ENCODE measurements at places on chromosomes 13 and 19.
A peak's percentile ranks its signal among the peaks of the same experiment; 100 is the strongest.

DNA sequence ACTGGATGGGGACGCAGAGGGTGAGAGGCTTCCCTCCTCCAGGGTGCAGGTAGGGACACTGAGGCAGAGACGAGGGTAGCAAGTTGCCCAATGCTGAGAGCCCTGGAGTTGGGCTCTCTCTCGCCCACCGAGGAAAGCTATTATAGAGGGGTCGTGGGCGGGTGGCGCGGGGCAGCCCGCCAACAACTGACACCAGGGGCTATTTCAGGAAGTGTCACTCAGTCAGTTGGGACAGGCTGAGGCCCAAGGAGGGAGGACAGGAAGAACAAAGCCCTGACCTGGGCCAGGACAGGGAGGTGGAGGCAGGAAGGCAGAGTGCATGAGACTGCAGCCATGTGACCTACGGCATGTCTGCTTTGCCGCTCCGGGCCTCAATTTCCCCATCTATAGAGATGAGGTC, 29.9 kb downstream of the TINCR start:
- no peaks in the 10 kb centered on the region for H3K36me3 ChIP-seq
- H3K27ac ChIP-seq = no peak overlapping the region
- H3K4me3 ChIP-seq = no peak overlapping the region
- H3K4me1 ChIP-seq = no peaks in the 10 kb centered on the region
- DNase-seq = no peak
- peaks cover 55% of the 10 kb centered on the region for H3K27me3 ChIP-seq

DNA sequence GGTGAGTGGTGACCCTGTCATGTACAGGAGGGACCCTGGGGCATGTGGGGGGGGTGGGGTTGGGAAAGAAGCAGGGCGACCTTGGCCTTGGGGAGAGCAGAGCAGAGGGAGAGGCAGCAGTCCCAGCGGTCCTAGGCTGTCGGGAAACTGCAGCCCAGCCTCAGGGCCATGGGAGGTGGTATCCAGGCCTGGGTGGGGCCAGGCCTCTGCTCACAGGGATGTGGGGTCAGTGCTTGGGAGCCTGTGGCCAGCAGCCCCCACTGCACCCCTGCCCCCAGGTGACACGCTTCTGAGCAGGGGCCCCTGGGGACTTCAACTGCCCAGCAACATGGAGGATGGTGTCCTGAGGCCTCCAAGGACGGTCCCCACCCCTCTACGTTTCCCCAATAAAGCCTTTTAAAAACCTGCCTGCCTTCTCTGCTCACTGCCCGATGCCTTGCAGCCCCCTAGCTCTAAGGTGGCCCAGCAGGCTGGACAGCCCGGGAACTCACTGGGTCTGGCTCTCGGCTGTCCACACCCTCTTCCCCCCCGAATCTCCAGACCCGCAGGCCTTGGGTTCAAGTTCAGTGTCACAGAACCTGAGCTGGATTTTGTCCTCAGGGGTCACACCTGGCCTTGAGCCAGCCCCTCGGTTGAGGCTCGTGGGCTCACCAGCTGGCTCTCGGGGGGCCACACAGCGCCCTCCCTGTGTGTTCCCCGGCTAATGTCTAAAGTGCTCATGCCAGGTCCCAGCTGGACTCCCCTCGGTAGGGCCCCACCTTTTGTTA, 6.9 kb downstream of the PNKP start:
- peaks cover 25% of the 10 kb centered on the region for H3K36me3 ChIP-seq
- no peak overlapping the region for H3K4me3 ChIP-seq
- H3K4me1 ChIP-seq = peaks cover 8% of the 10 kb centered on the region
- H3K27ac ChIP-seq = peak overlapping the region; percentile 69
- no peaks in the 10 kb centered on the region for H3K27me3 ChIP-seq
- no peak for DNase-seq

DNA sequence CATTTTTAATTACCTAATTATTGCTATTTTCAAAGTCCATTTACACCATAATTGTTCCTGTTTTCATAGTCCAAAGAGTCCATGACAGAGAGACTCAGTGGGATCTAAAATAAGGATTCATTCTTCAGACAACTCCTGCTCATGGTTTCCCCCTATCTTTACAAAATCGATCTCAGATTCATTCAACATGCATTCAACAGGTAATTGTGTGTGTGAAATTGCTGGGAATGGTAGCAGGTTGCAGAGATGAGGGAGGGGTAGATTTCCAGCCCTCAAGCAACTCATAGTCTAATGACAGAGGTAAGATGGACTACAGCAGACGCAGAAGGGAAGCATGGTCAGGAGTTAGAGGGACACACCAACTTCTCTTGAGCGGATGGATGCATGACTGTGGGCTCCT, 138.1 kb downstream of the TSHZ3 start:
- peaks cover 15% of the 10 kb centered on the region for H3K4me1 ChIP-seq
- peak overlapping the region; percentile 7 for H3K27ac ChIP-seq
- DNase-seq = no peak
- no peak overlapping the region for H3K4me3 ChIP-seq

GRCh38 chr19:3131168-3131567, 4.7 kb upstream of the GNA15 start:
- no peak for DNase-seq
- peaks cover 13% of the 10 kb centered on the region for H3K4me1 ChIP-seq
- peak overlapping the region; percentile 80 for H3K27ac ChIP-seq
- no peak overlapping the region for H3K4me3 ChIP-seq
- H3K36me3 ChIP-seq = peaks cover 2% of the 10 kb centered on the region

- H3K27ac ChIP-seq = peak overlapping the region; percentile 35
- no peak for DNase-seq
- peak overlapping the region; percentile 55 for H3K4me3 ChIP-seq
- H3K36me3 ChIP-seq = peaks cover 9% of the 10 kb centered on the region
- peaks cover 97% of the 10 kb centered on the region for H3K27me3 ChIP-seq
These were observed 14.9 kb downstream of the ZIC5 start for GRCh38 chr13:99956473-99957349.

DNA sequence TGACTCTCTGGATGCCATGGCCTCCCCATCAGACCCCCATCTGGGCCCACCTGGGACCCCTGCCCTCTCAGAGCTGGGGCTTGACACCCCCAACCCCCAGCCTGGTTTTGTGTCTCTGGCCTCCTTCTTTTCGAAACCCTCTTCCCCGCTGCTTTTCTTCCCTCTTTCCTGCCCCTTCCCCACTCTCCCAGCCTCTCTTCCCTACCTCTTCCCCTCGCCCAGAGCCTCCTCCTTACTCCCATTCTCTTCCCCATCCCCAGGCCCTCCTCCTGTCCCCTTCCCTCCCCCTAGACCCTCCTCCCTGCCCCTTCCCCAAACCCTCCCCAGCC, 2.1 kb downstream of the TNFSF9 start:
- peak overlapping the region; percentile 90 for H3K27ac ChIP-seq
- H3K4me1 ChIP-seq = peaks cover 63% of the 10 kb centered on the region
- DNase-seq = no peak
- peaks cover 26% of the 10 kb centered on the region for H3K36me3 ChIP-seq
- H3K27me3 ChIP-seq = peaks cover 12% of the 10 kb centered on the region

Data from central memory CD8-positive, alpha-beta T cell (primary cell).